ENCODE measurements at places on chromosomes 6 and 20.

DNA sequence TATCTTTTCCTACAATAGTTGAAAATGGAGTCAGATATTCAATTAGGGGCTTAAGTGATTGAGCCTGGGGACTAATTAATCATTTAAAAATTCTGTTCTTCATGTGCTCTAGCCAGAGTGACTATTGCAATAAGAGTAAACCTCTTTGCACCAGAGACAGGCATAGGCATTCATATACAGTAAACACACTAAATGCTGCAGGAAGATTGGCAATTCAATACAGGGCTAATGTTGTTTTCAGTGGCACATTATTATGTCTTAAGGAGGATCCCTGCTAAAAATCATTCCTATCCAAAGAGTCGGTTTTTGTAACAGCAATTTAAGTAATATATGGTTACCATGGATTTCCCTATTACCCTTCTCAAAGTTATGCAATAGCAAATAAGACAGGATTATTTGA lies 1.2 kb downstream of the PDE7B start:
- DNase-seq = no peak

GRCh38 chr6:138588805-138589434 lies 89.6 kb upstream of the NHSL1 start:
- peak; percentile 70 for DNase-seq

DNA sequence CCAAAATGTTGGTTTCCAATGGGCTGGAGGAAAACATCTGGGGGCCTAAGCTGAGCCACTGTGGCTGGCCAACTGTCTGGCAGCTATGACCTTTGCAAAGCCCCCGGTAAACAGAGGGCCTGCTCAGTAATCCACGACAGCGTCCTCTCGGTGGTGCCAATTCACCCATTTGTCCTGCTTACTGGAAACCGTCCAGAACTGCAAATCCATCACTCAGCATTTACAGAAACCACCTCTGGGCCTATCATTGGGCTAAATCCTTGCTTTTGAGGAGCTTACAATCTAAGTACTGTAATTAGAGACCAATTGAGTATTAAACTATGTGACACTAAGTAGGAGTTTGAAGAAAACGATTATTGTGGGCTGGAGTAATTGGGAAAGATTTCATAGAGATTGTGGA lies 31.0 kb downstream of the ADAT2 start:
- DNase-seq = no peak

GRCh38 chr6:113833537-113833936 lies 23.6 kb upstream of the MARCKS start:
- no peak for DNase-seq

- no peak for DNase-seq
Observed at GRCh38 chr6:121944354-121944753, 455.1 kb upstream of the HSF2 start.

All from kidney glomerular epithelial cell (primary cell).